ENCODE measurements at places on chromosomes 13 and 19.
A peak's percentile ranks its signal among the peaks of the same experiment; 100 is the strongest.

DNA sequence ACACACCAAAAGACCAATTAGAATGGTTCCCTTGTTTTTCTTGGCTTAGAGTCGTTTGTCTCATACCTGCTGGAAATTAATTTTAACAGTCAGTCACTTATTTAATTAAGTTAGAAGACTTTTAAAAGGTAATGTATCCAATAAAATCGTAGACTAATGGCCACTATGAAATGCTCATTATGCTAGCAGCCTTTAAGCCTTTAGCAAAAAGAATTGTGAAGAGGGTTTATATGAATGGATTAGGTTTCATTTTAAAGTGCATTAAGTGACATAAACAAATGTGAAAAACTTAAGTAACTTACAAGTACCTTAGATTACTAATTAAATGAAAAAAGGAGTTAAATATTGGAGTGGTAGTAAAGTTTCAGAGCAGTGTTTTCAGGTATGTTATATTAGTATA is 139.6 kb downstream of the RXFP2 start:
- DNase-seq = no peak

DNA sequence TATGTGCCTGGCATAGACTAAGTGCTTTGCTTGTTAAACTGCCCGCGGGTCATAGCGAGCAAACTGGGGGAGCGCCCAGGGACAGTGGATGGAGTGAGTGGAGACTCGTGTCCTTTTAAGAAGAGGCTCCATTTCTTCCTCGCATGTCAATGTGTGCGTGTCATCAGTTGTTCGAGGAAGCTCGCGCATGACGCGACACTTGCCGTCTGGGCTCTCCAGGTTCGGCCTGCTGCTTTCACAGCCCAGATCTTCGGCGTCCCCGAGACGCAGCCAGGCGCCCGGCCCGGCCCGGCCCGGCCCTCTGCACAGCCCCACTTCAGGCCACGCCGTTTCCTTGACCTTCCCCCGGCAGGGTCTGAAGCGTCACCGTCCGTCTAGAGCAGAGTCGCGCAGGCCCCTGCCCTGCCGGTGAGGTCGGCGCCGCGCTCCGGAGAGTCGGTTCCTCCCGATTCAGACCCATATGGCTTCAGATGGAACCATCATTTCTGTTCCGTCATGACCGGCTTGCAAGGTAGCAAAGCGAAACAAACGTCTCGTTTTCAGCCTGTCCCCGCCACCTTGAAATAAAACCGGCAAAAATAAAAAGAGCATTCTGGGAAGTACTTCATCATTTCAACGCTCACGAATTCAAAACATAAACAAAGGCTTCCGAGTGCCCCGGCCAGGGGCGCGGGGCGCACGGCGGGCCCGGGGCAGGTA is 599 bp upstream of the ARHGEF7 start:
- DNase-seq = peak; percentile 29

GRCh38 chr13:51906581-51906980 is 44.8 kb downstream of the CCDC70 start:
- DNase-seq = peak; percentile 40

GRCh38 chr19:17294051-17294891 is 9.0 kb downstream of the ABHD8 start:
- DNase-seq = peak; percentile 8

DNA sequence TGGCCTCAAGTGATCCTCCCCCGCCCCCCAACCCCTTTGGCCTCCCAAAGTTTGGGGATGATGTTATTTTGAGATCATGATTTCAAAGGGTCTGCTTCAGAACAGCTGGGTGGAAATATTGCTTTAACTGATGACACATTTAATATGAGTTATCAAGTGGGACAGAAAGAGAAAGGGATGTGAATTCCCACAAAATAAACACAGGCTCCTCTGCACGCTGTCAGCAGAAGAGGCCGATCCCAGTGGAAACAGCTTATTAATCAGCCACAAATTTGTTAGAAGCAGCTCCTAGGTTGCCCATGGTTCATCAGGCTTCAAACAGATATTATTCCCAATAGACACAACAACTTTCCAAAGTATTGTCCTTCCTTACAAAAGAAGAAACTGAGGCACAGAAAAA is 4.7 kb downstream of the DCLK1 start:
- no peak for DNase-seq

- no peak for DNase-seq
Observed at GRCh38 chr19:14030997-14031718, 404 bp upstream of the IL27RA start.

DNA sequence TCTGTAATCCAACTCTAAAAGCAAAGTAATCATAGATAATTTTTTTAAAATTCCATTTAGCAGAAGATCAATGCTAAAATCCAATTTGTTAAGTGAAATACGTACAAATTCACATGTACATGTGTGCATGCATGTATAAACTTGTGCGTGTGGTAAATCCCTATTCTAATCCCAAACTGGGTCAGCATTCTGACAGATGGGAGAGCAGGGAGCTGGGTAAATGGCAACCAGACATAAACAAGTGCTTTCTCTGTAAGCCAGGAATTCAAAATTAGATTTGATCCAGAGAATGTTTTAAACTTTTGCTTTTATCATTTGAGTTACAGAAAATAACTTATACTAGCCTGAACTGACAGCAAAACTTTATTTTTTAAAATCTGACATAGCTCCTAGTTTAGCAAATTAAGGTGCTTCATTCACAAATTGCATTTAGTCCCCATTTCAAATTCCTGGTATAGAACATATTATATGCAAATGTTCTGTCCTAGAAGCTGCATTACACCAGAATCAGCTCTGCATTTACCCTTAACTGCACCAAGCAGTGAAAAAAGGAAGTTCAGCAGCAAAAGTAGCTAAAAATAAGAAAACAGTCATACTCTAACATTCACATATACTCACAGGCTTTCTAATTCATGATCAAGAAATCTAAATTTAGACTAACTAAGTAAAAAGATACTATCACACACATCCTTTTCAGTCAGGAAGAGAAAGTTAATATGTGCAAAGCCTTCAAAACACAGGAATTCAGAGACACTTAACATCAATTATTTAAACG is 32.6 kb downstream of the UBL3 start:
- no peak for DNase-seq

GRCh38 chr19:33442706-33443105 is 69.2 kb downstream of the CEBPG start:
- DNase-seq = no peak

DNA sequence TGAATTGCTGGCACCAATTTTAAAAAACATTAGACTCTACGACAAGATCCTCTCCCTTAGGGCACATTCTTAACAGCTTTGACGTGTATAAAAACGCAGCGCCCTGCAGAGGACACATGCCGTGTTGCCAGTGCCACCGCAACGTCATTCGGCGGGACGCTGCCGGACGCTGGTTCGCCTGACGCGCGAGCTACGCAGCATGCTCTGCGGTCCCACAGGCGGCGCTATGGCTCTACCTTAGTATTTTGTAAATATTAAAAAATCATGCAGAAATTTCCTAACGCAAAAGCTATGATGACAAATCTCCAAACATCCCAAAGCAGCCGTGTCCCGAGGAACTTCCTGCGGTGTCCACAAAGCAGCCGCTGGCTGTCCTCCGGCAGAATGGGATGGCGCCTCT is 4.2 kb upstream of the ADPRHL1 start:
- DNase-seq = no peak

- DNase-seq = no peak
Observed at GRCh38 chr13:23632741-23633140, 62.5 kb downstream of the TNFRSF19 start.

- DNase-seq = no peak
Observed at GRCh38 chr19:6794686-6795431, 22.4 kb downstream of the VAV1 start.

DNA sequence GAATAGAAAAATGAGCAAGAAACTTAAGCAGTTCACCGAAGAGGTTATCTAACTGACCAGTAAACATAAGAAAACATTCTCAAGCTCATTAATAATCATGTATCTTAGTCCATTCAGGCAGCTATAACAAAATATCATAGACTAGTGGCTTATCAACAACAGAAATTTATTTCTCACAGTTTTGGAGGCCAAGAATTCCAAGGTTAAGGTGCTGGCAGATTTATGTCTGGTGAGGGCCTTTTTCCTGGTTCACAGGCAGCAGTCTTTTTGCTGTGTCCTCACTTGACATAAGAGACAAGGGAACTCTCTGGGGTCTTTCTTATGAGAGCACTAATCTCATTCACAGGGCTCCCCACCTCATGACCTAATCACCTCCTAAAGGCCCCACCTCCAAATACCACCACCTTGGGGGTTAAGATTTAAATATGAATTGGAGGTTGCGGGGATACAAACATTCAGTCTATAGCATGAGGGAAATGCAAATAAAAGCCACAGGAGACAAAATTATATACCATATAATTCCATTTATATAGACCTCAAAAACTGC is 123.6 kb downstream of the ZAR1L start:
- DNase-seq = no peak

- DNase-seq = peak; percentile 95
Observed at GRCh38 chr19:37817180-37817981, 38.0 kb upstream of the ZNF573 start.

- DNase-seq = no peak
Observed at GRCh38 chr13:29453617-29454011, 141.9 kb downstream of the SLC7A1 start.

GRCh38 chr19:46746281-46747057 is at the start of gene STRN4:
Gene STRN4 (minus strand): TSS chr19:46746450. CDS start chr19:46746430, 20 bp downstream.
- peak; percentile 44 for DNase-seq

DNA sequence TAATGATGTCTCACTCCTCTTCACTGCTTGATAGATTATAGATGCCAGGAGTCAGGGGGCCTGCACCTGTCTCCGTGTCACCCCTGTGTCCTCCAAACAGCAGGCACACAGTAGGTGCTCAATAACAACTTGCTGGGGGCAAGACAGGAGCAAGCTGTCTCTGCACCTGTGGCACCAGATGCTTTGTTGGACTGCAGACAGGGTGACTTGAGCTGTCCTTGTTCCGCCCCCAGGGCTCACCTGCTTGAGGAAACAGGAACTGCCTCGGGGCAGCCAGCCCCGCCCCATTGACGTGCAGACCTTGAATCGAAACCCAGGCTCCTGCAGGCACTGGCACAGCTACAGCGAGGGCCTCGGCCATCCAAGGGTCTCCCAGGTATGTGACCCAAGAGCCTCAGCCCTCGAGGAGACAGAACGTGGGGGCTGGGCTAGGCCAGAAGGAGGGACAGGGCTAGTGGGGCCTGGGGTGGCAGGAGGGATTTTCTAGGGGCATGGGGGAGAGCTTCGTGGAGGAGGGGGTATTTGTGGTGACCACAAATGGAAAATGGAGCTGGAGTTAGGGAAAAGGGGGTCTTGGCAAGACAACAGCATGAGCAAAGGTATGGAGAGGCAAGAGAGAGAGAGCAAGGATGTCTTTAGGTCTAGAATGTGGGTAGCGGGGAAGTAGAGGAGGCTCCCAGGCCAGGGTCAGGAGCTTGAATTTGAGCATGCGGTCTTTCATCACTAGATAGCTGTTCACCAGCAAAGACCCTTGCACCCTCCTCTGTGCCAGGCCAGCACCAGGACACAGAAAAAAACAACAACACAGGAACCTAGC is at the start of gene HSH2D:
Gene HSH2D (plus strand): TSS at position 287 of the 817 bp plus-strand sequence. CDS start 5,066 bp downstream, outside the sequence.
- DNase-seq = peak; percentile 72

DNA sequence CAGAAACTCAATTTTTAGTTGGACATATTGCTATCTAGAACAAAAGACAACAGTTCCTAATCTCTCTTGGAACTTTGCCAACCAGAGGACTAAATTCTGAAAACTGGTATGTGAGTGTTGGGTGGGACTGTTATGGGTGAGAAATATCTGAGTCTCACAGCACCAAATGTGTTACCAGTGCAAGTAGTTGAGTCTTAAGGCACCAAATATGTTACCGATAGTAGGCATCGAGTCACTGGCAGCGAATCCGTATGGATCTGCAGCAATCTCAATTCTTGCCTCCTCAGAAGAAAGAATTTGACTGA is 575.2 kb downstream of the DACH1 start:
- no peak for DNase-seq

- no peak for DNase-seq
Observed at GRCh38 chr13:74978591-74978990, 503.4 kb downstream of the TBC1D4 start.

DNA sequence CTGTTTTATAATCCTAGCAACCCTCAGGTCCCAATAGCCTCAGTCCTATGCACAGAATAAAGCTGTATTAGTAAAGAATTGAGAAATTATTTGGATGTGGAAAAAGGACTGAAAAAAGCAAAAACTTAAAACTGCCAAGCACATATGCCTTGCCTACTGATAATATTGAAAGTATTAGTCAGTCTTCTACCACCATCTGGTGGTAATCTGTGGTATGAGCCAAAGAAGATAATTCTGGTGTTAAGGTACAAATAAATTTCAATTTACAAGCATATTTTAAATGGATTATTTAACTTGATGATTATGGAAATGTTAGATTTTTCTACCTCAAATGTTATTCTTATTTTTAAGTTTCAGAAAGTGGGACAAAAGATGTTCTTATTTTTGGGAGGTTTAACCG is 460.3 kb upstream of the KLHL1 start:
- DNase-seq = no peak

GRCh38 chr13:105196052-105196451 is 1339.4 kb downstream of the EFNB2 start:
- no peak for DNase-seq

GRCh38 chr13:42041684-42042035 is 6.8 kb upstream of the DGKH start:
- DNase-seq = peak; percentile 70

- no peak for DNase-seq
Observed at GRCh38 chr13:32940601-32941000, 75.6 kb upstream of the KL start.

DNA sequence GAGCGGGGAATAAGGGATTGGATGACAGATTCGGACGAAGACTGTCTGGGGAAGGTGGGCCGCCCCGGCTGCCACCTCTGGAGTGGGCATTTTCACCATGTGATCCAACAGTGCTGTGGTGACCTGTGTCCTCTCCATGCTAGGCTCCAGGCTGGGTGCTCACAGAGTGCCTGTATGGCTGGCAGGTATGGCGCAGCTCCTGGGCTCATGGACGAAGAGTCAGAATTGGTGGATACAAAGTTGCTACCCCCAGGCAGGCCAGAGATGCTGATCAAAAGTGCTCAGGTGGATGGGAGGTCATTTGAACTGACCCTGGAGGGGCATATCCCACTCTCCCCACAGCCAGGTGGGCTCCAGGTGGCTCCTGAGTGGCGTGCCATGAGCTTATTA is 111.3 kb upstream of the UQCRFS1 start:
- DNase-seq = no peak

DNA sequence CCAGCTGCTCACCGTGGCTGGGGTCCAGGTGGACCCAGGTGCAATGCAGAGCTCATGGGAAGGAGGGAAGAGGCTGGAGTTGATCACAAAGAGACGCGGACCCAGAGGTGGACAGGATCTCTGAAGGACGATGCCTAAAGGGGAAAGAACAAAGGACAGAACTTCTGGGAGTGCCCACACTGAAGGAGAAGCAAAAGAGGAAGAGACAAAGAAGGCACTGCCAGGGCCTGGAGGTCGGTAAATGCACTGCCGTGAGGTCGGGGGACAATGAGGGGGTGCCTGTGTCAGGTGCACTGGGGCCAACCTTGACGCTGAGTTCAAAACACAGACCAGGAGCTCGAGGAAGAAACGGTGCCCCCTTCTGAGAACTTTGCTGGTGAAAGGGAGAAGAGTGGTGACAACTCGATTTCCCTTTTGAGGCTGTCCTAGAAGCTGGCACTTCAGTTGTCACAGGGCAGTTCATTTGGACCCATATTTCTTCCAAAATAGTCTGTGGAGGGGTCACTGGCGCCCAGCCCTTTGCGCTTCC is 55.6 kb downstream of the GJA3 start:
- DNase-seq = no peak
